Fibroblast of skin of right quadriceps (primary cell): ENCODE measurements at places on chromosomes 2 and 18.

- DNase-seq: peak; percentile 69
These were observed 103.3 kb downstream of the MDH1 start for GRCh38 chr2:63692002-63692606.

DNA sequence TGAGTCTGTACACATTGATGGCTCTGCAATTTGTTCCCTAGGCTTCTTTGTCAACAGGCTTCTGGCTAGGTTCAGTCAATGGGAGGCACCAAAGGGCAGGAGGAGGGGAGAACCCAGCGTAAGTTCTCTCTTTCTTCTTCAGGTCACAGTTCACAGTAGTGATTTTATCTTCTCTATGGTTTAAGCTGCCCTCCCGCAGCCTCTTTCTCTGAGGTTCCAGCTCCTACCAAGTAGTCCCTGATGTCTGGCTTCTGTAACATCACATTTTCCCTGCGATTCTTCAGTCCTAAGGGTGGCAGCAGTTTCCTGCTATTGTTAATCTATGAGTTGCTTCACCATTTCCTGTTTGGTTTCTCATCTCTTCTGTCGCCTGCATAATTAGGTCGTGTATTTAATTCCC is 107.4 kb downstream of the CPO start:
- peak; percentile 52 for DNase-seq

GRCh38 chr2:48343571-48344440 is 186.1 kb upstream of the STON1 start:
- DNase-seq: peak; percentile 79

- DNase-seq: peak; percentile 0
These were observed 1.5 kb downstream of the C18orf54 start for GRCh38 chr18:54359233-54359632.

DNA sequence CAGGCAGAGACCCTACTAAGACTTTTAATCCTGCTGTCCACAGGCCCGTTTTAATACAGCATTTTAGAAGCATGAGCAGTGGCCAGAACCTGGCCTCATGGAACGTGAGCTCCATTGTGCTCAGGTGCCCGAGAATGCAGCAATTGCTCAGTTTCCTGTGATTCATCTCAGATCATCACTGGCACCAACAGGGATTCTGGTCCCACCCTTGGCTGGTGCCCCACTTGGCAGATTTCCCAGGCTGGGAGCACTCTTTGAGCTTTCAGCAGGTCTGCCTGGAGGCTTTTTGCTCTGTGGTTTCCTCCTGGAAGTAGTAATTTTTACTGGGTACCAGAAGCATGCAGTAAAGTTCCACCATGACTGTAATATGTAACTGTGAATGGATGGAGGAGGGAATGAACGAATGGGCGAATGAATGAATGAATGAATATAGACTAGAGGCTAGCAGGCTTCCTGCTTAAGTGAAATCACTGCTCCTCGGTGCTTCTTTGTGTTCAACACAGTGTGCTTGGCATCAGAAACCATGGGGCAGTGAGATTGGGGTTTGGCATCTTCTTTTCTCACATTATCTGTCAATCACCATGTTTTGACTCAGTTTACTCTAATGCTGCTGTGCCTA is 312.9 kb downstream of the PRKCE start:
- DNase-seq: peak; percentile 93

- DNase-seq: no peak
These were observed 23.8 kb upstream of the SNTG2 start for GRCh38 chr2:926896-927295.

DNA sequence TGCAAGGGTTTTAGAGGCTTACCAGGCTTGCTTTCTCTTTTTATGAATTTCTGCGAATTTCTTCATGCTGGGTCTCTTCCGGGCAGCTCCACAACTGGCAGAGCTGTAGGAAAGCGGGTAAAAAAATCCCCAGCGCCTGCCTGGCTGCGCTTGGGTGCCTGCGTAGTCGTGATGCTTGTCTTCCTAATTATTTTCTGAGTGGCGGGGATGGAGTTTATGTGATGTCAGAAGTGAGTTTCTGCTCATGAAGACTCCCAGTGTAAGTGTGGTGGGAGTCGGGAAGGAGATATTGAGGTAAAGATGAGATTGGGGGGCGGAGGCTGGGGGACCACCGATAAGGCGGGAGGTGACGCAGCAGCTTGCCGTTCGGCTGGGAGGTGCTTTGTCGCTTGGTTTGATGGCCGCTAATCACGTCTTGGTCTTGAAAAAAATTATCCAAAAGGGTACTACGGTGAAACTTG is 229.8 kb downstream of the LDLRAD4 start:
- no peak for DNase-seq

DNA sequence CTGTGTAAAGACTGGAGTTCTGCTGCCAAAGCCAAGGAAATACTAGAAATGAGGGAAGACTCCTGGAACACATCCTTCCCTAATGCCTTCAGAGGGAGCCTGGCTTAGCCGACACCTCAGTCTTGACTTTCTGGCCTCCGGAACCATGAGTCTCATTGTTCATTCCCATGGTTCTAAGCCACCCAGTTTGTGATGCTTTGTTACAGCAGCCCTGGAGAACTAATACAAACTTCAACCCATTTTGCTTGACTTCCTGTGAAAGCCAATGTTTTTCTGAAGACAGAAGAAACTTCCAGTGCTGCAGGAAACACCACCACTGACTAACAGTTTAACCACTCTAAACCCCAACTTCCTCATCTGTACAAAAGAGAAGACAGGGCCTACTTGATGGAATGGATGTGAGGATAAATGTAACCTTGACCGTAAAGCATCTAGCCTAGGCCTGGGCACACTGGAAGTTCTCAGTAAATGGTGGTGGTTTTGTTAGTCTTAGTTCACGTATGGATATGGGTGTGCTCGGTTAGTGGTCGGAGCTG is 85.9 kb upstream of the RFX8 start:
- no peak for DNase-seq

GRCh38 chr2:162153608-162154224 is 1.7 kb upstream of the GCG start:
- peak; percentile 62 for DNase-seq

DNA sequence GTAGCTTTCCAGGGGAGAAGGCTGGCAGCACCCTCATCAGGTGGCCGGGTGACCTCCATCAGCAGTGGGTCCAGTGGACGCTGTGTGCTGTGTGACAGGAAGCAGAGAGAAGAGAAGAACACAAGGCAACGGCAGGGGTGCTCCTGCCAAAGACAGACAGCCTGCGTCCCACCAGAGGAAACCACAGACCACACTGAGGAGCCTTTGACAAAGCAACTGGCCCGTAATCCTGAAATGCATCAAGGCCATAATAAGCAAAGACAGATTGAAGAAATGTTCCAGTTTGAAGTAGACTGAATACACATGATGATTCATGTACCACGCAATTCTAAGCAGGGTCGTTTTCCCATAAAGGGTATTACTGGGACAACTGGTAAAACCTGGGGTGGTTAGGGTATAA is 172.4 kb downstream of the FBXO15 start:
- DNase-seq: peak; percentile 66

- peak; percentile 49 for DNase-seq
These were observed 549.0 kb upstream of the VRK2 start for GRCh38 chr2:57497489-57498096.

DNA sequence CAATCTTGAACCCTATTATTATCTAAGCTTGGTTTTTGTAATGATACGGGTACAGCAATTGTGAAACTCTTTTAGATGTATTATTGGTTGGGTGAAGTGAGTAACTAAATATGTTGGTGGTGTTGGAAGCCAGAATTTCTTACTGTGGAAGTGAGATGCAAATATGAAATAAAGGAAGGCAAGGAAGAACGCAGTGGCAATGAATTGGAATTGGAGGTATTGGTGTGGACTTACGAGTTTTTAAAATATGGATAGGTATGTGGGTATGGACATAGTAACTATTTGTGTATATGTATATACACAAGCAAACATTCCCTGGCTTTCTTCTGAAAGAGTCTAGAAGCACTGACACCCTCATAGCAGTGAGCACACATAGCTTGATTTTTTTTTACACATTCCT is 105.8 kb downstream of the RAB3GAP1 start:
- DNase-seq: no peak

DNA sequence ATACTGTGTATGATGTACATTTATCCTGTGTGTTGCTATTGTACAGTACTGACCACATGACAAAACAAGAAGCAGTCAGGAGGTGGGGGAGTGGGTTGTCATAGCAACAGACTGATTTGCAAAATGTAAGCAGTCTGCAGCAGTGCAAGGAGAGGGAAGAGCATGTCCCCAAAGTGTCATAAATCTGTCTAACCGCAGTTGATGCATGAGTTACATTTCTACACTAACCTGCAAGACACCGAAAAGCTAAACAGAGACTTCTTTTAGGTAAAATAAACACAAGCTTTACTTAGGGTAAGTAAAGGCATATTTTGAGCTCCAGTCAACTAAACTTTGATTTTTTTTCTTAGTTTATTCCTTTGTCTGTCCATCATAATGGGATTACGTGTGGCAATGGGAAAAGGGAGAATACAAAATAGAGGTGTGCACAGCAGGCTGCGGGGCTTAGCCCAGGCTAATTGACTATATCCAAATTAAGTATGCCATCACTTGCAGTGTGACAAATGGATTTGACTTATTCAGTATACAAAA is 134.5 kb downstream of the MEIS1 start:
- peak; percentile 88 for DNase-seq

DNA sequence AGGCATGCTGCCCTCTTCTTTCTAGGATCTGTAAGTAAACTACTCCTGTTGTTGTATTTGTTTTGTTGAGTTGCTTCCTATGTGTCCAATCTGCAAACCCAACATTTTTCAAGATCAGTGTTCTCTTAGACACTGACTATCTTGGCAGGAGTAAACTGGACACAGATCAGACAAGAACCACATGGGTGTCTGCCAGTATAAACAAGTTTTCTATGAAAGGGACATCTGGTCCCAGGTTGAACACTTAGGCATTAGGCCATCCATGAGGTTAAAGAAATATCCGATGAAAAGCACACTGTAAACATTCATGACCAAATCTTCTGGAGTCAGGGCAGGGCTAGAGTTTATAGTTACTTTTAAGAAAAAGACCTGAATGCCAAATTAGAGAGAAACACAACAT is 441.8 kb downstream of the NYAP2 start:
- DNase-seq: no peak

DNA sequence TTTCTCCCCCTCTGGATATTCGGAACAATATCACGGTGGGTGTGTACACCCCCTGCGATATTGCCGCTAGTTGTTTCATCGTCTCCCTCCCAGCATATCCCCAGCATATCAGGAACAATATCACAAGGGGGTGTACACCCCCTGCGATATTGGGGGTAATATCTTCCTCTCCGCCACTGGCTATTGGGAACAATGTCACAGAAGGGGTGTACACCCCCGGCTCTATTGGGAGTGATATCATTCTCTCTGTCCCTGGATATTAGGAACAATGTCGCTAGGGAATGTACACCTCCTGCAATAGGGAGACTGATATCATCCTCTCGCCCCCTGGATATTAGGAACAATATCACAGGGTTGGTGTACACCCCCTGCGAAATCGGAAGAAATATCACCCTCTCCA is 1932.0 kb downstream of the SUCLG1 start:
- DNase-seq: no peak

DNA sequence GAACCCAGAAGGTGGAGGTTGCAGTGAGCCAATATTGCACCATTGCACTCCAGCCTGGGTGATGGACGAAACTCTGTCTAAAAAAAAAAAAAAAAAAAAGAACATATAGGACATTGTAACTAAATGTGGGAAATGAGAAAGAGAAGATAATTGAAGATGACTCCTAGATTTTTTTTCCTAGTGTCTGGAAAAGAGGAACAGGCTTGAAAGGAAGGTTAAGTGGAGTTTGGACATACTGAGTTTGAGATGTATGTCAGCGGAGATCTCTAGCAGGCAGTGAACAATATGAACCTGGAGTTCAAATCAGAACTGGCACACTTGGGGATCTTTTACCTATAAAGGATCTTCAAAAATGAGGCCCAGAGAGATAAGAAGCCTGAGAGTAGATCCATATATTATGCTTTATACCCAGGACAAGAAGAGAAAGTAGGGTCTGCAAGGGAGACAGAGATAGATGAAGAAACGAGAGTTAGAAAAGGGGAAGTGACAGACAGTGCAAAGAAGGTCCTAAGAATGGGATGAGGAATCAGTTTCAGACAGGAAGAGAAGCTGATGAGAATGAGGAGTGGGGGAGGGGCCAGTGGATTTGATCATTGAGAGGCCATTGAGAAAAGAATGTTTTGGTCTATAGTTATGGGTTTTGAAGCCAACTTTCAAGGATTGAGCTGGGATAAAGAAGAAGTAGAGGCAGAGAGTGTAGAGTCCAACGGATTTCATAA is 46.9 kb upstream of the CD28 start:
- no peak for DNase-seq

- no peak for DNase-seq
These were observed 592.7 kb upstream of the VRK2 start for GRCh38 chr2:57453945-57454344.

DNA sequence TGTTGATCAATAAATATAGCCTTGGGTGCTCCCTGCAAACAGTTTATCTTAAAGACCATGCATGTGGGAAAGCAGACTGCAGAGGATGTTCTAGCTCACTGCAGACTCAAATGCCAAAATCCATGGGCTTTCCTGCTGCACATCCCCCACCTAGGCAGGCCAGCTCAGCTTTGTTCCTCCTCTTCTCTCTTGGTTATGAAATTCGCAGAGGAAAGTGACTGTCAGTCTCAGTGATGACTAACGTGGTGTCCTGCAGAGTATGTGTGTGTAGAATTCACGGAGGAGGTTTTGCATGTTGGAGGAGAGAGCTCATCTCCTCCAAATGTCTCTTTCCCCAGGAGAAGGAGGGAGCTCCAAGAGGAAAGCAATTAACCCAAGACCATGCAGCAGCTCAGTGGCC is 21.4 kb upstream of the KCNS3 start:
- DNase-seq: peak; percentile 63

- DNase-seq: no peak
These were observed 191.4 kb downstream of the NRXN1 start for GRCh38 chr2:50840341-50841124.

DNA sequence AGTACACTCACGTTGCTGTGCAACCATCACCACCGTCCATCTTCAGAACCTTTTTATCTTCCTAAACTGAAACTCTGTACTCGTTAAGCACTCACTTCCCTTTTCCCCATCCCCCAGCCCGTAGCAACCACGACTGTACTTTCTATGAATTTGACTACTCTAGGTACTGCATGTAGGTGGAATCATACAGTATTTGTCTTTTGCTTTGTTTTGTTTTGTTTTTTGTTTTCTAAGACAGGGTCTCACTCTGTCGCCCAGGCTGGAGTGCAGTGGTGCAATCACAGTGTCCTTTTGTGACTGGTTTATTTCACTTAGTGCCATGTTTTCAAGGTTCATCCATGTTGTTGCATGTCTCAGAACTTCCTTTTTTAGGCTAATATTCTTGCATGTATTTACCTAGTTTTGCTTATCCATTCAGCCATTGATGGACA is 7.0 kb upstream of the TYMS start:
- no peak for DNase-seq
